ENCODE measurements at places on chromosomes 2 and 18. TPM values are rescaled to one million over a fixed set of nuclear protein-coding genes. Genes with fewer than 3 reads are reported as not detected.

Gene PNO1
- 4.3 TPM for total RNA-seq

Gene MRO
- total RNA-seq, result 0.09 TPM

Gene ARHGAP28
- total RNA-seq, result 5.0 TPM

Gene RGPD4
- total RNA-seq, result not detected

Gene SNX17
- 121 TPM for total RNA-seq

Gene ATG9A
- 24.3 TPM for total RNA-seq

Gene CCDC195
- not detected for total RNA-seq

Gene C2orf42
- 25.9 TPM for total RNA-seq

Gene SIX3
- total RNA-seq, result not detected

Gene PROKR1
- total RNA-seq, result not detected

Gene GATA6
- total RNA-seq, result 3.5 TPM

Gene NPC1
- 23.7 TPM for total RNA-seq

Gene RAB11FIP5
- total RNA-seq, result 25.8 TPM

Gene SP5
- not detected for total RNA-seq

Gene CCDC148
- total RNA-seq, result 0.63 TPM

Gene RASGRP3
- 0.63 TPM for total RNA-seq

Gene MAPK4
- total RNA-seq, result not detected

Gene LCT
- 0.09 TPM for total RNA-seq

Gene GNLY
- not detected for total RNA-seq

Gene FRZB
- total RNA-seq, result 0.17 TPM

Gene FSHR
- total RNA-seq, result under 0.01 TPM

Gene KLHL14
- not detected for total RNA-seq

Gene FAP
- total RNA-seq, result 46.5 TPM

Gene CD8B2
- total RNA-seq, result not detected

Gene CYP20A1
- total RNA-seq, result 31.3 TPM

Gene DPP4
- 48.4 TPM for total RNA-seq

Gene FBXO48
- total RNA-seq, result 0.32 TPM

Gene UCN
- total RNA-seq, result 0.16 TPM

Gene ABCG8
- total RNA-seq, result not detected

Gene CRIM1
- total RNA-seq, result 74.7 TPM

Gene MAB21L4
- not detected for total RNA-seq

Gene IL1A
- total RNA-seq, result 0.09 TPM

Gene FIGN
- 0.63 TPM for total RNA-seq

Gene RAPGEF4
- total RNA-seq, result 1.9 TPM

Gene FABP1
- total RNA-seq, result 0.09 TPM

Gene OST4
- 1,171 TPM for total RNA-seq
